Kasumi-1 (cell line): ENCODE measurements at places on chromosomes 13 and 19.

DNA sequence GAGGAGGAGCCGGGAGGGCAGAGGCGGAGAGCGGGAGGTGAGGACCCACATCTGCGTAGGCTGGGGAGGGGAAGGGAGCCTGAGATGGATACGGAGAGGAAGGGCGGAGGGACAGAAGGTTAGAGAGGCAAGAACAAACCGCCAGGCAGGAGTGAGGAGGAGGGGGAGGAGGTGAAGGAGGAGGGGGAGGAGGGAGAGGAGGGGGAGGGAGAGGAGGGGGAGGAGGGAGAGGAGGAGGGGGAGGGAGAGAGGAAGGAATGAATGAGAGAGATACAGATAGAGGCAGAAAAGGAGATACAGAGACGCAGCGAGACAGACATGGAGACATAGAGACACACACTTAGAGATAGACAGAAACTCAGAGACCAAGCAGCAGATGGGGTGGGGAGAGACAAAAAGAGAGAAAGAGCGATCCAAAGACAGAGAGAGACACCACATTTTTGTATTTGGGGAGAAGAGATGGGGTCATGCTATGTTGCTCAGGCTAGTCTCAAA is 782 bp upstream of the CA11 start:
- DNase-seq: peak; percentile 90

GRCh38 chr19:30309176-30309575 is 63.0 kb upstream of the ZNF536 start:
- DNase-seq: no peak

GRCh38 chr13:112105244-112105681 is 38.3 kb downstream of the SOX1 start:
- DNase-seq: no peak

DNA sequence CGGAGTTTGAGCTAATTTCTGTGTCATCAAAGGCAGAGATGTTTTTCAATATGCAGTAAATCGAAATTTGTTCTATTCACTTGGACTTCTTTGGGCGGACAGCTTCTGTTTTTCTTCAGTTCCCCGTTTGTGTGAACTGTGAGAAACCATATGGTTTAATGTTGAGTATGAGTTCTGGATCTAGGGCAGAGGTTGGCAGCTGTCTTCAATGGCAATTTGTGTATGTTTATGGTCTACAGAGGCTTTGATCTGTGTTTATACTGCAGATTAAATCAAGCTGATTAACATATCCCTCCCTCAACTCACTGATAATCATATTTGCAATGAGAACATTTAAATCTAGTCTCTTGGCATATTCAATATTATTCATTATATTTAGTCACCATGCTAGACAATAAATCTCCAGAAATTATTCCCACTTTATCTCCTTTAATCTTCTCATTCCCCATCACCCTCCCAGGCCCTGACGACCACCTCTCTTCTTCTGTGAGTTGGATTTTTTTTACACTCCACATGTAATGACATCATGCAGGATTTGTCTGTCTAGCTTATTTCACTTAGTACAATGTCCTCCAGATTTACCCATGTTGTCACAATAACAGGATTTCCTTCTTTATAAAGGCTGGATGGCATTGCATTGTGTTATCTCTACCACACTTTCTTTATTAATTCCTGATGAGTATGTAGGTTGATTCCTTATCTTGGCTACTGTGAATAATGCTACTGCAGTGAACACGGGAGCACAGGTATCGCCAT is 9.0 kb downstream of the ZNF331 start:
- DNase-seq: no peak
